ENCODE measurements at places on chromosomes 2 and 18.

GRCh38 chr2:26873286-26873983 is 25.5 kb downstream of the DPYSL5 start:
- DNase-seq: no peak

DNA sequence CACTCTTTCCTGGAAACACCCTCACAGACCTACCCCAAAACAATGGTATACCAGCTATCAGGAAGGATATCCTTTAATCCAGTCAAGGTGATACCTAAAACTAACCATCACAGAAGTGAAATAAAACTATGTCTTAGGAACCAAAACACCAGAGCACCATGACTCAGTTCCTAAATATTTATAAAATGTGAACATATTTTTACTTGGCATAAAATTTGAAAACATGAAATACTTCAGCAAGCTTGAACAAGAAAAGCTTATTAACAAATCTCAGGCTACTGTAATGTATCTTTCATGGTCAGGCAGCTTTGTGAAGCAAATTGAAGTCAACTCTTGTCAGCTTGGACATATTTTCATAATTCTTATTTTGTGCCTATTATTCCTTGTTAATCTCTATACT is 440.8 kb upstream of the CDH20 start:
- DNase-seq: no peak

GRCh38 chr2:17644997-17645720 is 104.7 kb downstream of the VSNL1 start:
- peak; percentile 31 for DNase-seq

GRCh38 chr18:76515576-76515975 is 20.5 kb upstream of the ZNF516 start:
- no peak for DNase-seq

- DNase-seq: no peak
Measured at GRCh38 chr2:226712941-226713340, 86.7 kb downstream of the IRS1 start.

- DNase-seq: peak; percentile 59
Measured at GRCh38 chr2:17912266-17912691, 33.8 kb downstream of the KCNS3 start.

DNA sequence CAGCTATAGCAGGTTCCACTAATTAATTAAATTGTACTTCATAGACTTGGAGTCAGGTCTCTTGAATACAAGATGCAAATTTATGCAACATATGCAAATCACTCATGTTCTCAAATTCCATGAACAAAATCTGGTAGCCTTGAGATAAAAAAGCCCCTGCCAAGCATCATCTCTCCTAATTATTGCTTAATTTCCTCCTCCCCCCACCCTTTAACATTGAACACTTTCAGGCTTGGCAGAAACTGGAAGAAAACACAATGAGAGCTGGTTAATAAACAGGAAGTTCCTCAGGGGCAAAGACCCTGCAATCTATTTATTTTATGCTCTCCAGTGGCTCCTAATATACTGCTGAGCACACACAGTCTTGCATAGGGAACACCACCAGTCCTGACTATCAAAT is 35.6 kb upstream of the ACVR1 start:
- no peak for DNase-seq

DNA sequence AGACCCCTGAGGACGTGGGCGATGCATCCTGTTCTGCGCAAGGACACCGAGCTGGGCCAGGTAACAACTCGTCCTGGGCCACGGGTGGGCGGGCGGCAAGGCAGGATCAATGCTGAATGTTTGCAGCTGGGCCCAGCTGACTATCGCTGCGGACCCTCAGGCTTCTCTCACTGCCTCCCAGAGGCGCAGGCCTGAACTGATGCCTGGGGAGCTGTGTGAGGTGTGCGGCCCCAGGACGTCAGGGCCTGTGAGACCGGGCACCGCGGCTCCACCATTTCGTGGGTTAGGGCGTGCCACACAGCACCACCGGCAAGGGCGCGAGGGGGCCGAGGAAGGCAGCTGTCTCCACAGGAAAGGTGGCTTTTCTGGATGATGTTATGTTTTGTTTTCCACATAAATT is 307.4 kb downstream of the NDUFA10 start:
- no peak for DNase-seq

DNA sequence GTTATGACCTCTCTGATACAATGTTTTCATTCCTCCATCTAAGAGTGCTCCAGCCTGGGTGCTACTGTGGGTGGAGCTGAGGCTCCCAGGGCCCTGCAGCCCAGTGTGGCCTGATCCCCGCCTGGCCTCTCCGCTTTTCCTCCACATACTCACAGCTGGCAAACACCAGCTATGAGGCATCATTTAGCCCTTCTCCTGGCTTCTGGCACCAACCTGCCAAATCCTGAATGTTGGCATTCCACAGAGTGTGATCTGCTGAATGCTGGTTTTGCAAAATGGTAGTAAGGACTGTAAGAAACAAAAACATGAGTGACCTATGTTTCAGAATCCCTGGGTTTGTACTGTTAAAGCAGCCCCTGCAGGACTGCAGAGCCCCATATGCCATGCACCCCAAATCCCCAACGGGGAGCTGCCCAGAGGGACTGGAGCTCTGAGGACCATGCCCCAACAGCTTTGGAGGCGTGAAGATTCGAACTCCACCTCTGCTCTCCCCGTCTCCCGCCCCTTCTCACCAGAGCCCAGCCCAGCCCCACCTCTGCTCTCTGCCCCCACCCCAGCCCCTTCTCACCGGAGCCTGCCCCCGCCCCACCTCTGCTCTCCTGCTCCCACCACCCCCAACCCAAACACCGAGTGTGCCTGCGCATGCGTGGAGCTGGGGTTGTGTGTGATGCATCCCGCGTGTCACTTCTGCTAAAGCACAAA is 4.2 kb downstream of the SLC66A2 start:
- no peak for DNase-seq

DNA sequence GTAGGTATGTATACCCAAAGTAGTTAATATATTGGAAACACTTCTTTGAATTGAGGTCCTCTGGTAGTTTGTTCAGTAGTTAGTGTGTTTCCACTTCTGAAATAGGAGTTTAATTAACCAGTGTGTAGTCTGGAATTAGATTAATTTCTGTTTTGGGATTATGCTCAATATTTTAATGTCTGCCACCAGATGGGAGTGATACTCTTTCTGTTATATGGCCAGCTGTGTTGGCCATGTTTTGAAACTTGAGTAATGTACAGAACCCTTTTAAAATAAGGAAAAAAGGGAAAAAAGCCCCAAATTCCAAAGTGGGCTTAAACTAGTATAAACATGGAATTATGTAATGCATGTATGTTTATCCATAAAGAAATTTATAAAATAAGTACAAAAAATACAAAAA is 147.7 kb downstream of the CTNNA2 start:
- DNase-seq: no peak

- DNase-seq: no peak
Measured at GRCh38 chr18:42477267-42477666, 522.2 kb downstream of the PIK3C3 start.

DNA sequence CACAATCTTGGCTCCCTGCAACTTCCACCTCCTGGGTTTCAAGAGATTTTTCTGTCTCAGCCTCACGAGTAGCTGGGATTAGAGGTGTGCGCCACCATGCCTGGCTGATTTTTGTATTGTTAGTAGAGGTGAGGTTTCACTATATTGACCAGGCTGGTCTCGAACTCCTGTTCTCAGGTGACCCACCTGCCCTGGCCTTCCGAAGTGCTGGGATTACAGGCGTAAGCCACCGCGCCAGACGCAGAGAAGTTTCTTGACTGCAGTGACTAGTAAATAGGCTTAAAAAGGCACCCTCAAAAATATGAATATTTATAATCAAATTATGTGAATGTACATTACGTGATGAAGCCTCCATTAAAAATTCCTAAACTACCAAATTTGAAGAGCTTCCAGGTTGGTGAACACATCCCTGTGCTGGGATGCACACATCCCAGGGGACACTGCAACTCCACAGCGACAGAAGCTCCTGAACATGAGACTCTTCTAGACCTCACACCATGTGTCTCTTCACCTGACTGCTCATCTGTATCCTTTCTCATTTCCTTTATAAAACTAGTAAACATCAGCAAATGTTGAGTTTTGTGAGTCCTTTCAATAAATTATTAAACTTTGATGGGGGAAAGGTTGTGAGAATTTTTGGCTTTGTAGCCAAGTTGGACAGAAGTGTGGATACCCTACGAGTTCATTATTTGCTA is 203.3 kb upstream of the SPOPL start:
- no peak for DNase-seq

- no peak for DNase-seq
Measured at GRCh38 chr2:238009563-238009962, 42.7 kb downstream of the UBE2F start.

DNA sequence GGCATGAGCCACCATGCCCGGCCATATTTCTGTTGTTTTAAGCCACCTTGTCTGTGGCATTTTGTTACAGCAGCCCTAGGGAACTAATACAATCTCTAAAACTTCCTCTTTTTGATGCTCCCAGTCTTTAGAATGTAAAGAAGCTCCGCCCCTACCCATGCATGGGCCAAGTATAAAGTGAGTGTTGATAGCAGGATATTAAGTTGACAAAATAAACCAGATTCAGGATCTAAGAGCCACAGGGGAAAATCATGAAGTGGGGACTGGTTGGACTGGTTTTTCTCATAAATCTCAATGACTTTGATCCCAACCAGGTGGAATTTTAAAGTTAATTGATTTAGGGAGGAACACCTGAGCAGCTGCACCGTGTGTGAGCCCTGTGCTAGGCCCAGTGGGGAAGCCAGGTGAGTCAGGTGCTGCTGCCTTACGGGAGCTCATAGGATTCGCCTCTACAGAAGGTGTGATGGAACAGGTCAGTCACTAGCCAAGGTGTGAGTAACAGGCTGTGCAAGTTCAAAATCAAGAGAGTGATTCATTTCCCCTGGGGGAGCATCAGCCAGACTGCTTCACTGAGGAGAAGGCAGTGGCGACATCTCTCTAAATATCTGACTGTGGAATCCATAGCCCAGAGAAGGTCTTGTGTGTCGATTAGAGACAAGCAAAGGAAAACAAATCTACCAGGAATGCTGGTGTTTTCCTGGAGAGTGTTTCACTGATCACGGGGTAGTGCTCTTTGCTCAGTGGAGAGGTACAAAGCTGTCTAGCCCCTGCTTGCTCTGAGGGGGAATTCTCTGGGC is 63.0 kb upstream of the MSH2 start:
- peak; percentile 52 for DNase-seq

GRCh38 chr2:181697126-181697525 is 16.8 kb upstream of the NEUROD1 start:
- DNase-seq: no peak

- no peak for DNase-seq
Measured at GRCh38 chr2:120762341-120763061, 26.8 kb downstream of the GLI2 start.

DNA sequence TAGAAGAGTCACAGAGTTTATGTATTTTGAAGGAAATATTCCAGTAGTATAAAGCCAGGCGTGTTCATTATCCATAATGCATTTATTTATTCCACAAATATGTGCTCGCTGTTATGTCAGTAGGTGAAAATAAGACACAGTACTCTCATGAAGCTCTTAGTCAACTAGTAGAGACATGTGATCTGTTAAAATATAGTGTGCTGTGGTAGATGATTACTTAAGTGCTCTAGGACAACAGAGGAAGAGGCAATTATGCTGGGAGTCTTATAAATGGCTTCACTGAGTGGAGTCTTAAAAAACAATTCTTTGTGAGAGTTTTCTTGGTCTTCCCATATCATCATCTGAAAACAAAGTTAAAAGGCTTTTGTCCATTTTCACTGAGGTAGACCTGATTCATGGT is 457.3 kb downstream of the XIRP2 start:
- no peak for DNase-seq

- DNase-seq: no peak
Measured at GRCh38 chr2:24873619-24874018, 46.4 kb downstream of the ADCY3 start.

DNA sequence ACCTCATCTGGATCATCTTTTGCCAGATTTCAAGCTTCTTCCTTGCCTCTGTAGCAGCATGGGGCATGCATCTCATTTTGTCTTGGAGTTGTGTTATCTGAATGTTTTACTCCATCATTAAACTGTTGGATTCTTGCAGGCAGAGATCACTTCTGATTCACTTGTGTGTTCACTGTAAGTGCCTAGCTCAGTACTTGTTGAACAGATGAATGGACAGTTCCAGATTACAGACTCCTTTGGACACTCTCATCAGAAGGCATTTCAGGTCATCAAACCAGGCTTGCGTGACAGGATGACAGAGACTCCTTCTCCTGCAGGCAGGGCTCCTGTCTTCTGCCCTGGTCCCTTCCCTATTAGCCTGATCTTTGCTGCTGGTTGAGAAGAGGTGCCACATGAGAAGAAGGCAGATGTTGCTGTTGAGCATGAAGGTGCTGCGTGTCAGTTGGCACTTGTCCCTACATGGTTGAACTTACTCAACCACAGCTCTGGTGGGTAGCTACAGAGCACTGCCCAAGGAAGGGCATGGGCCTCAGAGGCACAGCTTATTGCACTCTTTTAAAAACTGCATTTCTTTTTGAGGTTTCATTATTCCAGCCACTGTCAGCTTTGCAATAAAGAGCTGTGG is 58.9 kb downstream of the INPP4A start:
- no peak for DNase-seq

All from tongue (tissue), 3 donors.